ENCODE measurements at places on chromosomes 13 and 19.

GRCh38 chr19:5036698-5037563, 68.0 kb downstream of the KDM4B start:
- peak; percentile 64 for DNase-seq

DNA sequence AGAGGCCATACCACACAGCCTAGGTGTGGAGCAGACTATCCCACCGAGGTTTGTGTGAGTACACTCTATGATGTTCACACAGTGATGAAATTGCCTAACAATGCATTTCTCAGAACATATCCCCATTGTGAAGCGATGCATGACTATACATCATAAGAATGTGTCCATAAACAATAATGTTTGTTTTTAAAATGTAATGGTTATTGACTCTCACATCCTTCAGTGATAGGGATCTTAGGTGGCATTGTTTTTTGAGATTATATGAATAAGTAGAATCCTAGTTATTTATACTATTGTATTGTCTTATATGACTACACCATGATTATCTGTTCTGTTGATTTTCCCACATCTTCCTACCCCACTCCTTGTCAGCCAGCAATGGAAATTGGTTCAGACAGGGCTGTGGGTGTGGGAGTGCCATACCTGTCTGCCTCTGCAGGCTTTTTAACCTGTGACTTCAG, 13.6 kb downstream of the CCNA1 start:
- no peak for DNase-seq

GRCh38 chr19:17214508-17215126, 540 bp upstream of the USE1 start:
- DNase-seq: no peak

DNA sequence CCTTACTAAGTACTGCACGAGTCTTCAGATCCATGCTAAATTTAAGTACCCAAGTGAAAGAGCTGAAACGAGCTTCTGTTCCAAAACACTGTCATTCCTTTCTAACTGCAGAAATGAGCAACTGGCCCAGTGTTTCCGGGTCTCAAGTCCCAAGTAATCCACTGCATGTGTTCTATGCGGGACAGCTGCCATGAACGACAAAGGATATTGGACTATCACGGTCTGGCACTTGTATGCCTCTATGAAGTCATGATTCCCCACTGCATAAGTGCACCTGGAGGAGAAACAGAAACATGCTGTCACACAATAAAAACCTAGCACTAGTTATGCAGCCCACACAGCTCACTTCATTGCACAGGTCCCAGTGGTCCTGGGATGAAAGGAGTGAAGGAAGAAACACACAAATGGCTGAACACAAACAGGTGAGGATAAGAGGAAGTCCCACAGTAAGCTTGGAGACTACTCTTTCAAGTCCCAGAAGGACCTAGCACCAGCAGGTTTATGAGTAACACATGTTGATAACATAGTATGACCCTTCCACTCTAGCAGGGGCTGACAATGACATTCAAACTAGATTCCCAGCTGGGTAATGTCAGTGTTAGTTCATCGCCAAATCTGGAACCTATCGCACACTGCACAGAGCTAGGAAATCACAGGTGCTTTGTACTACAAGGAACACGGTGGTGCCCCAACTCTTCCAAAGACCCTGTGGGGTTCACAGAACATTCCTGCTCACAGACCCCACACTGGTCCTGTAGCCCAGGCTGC, 11.3 kb downstream of the PCID2 start:
- no peak for DNase-seq

DNA sequence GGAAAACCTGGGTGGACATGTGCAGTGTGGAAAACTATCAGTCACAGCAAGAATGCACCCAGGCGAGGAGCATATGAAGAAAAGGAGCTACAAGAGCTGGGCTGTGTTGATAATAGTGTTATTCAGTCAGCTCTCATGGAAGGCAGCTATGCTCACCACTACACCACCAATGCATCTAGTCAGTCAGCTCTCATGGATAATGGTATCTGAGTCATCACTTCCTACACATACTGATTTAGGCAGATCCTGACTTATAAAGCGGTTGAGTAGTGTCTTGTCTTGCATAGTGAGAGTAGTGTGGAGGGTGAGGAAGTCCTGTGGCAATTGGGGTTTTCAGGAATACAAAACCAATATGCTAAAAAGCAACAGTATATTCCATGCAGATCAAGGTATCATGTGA, 9.1 kb upstream of the ZNF160 start:
- DNase-seq: no peak

Data from GM03348 (cell line).